ENCODE measurements at places on chromosomes 13 and 19.

GRCh38 chr19:16259385-16260159 lies 61.9 kb downstream of the AP1M1 start:
- DNase-seq: no peak

GRCh38 chr13:44280456-44280855 lies 93.2 kb upstream of the SERP2 start:
- DNase-seq: peak; percentile 64

DNA sequence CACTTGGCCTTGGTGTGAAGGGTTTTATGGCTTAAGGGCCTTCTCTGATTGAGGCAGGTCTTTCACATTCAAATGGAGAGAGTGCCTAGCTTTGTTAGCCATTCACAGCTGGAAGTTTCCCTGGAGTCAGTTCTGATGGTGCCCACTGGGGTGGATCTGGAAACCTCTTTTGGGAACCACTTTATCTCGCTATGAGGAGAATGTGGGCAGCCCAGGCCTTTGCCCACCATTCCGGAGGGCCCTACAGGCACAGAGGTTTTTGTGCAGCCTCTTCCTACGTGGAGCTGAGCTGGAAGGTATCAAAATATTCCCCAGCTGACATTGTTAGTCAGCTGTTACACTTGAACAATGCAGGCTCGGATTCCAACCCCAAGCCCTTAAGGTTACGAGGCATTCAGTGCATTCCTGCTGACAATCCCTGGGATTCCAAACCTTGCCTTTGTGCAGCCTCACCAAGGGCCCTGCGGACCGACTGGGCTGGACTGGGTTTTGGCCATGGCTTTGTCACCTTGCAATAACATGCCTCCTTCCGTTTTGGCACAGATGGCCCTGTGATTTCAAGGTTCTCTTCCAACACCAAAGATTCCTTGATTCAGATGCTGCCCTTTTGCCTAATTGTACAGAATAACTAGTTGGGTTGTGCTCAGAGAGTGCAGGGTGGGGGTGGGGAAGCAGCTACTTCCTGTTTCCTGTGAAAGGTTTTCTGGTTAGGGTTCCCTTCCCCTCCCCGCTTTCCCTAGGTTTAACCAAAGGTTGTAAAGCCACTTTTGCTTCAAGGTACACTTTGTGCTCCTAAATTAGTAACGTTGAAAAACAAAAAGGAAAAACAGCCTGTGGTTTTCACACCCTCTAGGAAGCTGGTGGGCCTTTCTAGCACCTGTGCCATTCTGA lies 27.0 kb downstream of the SAE1 start:
- DNase-seq: peak; percentile 79

DNA sequence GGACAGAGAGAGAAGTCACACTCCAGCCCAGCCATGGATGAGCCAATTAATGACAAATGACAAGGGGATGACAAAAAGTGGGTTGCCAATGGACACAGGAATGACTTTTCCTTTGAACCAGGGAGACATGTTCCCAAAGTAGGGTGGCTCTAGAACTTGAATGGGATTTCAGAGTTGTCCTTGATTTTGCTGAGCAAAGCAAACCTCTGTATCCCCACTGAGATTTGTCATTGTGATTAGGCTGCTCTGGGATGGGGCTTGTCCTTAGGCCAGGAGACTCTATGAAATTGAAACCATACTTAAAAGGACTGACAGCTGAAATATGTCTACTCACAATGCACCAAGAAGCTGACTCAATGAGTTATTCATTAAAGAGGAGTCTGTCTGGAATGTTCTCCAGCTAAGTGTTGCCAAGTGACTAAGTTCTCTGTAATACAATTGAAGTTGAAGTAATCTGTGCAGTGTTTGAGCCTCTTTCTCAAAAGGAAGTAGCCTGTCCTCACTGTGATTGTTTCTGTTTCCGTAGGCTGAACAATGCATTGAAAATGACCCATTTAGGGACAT lies 69.0 kb upstream of the PCDH9 start:
- DNase-seq: peak; percentile 90

All from fibroblast of skin of abdomen (primary cell).